ENCODE measurements at places on chromosomes 3 and 15.
A peak's percentile ranks its signal among the peaks of the same experiment; 100 is the strongest.

DNA sequence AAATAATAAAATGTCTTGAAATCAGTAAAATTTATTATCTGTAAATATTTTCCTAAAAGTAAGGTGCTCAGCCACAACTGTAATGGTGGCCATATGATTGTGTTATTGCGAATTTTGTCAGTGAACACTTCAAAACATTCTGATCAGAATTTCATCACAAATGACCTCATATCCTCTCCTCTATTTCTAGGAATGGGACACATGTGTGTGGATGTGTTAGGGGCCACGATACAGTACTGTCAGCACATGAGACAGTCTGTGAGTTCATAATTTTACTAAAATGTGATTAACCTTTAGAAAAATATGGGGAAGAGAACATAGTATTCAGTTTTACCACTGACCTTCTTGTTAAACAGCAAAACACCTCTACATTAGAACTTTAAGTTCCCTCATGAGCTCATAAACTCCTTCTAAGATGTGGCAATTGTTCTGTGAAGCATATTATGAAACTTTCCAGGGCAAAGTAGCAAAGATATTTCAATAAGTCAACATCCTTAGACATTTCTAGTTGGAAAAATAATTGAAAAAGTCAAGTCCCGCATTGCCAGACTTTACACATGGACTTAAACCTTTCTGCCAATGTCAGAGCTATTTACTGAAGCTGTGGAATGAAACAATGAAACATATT lies 158.2 kb upstream of the ABI3BP start:
- DNase-seq = peak; percentile 2

GRCh38 chr3:157405457-157405856 lies 31.2 kb upstream of the PTX3 start:
- peak; percentile 31 for DNase-seq

DNA sequence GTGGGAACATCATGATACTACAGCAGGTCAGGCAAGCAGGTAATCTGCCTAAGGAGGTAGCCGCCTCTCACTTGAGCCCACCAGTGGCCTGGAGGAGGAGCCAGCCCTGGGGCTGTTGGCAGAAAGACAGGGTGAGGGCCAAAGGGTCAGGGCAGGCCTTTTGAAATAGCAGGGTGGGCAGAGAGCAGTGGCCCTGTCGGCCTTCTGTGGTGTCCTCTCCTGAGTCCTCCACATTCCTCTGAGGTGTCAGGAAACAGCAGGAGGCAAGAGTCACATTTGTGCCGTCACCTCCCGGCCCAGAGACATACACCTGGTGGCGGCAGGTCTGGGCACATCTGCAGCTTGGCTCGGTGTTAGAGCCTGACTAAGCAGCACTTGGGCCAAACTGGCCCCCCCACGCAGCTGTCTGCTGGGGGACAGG lies 3.9 kb upstream of the BNC1 start:
- DNase-seq = no peak

- DNase-seq = no peak
These were observed 47.2 kb upstream of the PARL start for GRCh38 chr3:183931881-183932280.

DNA sequence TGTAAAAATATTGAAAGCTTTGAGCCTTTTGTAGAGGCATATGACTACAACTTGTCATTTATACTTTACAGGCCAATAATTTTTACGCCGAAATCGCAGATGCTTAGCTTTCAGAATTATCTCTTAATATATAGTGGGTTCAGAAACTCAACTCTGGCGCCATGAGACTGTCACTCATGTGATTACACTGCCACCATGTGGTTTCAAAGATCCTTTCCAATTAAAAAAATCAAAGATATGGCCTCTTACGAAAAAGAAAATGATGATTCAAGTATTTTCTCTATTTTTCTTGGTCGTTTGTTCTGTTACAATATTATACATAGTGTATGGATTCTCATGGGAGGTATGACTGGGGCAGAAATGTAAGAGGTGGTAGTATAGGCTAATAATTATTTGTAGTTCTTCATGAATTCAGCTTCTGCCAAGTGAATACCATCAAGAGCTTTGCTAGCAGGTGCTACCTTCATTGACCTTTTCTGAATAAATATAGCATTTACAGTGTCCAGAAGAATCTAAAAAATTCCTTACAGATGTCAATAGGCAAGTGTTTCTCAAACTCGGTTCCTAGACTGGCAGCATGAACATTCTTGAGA lies 751.7 kb upstream of the GOLIM4 start:
- DNase-seq = peak; percentile 31

GRCh38 chr15:53457479-53457878 lies 302.0 kb downstream of the WDR72 start:
- no peak for DNase-seq

DNA sequence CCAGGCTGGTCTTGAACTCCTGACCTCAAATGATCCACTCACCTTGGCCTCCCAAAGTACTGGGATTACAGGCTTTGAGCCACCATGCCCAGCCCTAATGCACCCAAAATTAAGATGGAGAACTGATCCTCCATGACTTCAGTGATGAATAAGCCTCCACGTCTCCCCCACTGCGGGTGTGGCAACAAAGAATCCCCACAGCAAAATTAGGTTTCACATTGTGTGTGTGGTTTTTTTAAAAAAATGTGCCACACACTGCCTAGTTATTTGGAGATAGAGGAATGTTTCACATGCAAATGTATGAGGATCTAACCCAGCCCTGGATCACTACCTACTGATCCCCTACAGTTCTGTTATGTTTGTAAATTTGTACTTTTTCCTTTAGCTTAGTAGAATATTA lies 17.3 kb downstream of the HDAC11 start:
- DNase-seq = peak; percentile 30

- DNase-seq = no peak
These were observed 84.2 kb upstream of the TBL1XR1 start for GRCh38 chr3:177281292-177282118.

- no peak for DNase-seq
These were observed 3.3 kb upstream of the GLB1 start for GRCh38 chr3:33100229-33100628.

- DNase-seq = no peak
These were observed 15.3 kb upstream of the RTP4 start for GRCh38 chr3:187352581-187353575.

DNA sequence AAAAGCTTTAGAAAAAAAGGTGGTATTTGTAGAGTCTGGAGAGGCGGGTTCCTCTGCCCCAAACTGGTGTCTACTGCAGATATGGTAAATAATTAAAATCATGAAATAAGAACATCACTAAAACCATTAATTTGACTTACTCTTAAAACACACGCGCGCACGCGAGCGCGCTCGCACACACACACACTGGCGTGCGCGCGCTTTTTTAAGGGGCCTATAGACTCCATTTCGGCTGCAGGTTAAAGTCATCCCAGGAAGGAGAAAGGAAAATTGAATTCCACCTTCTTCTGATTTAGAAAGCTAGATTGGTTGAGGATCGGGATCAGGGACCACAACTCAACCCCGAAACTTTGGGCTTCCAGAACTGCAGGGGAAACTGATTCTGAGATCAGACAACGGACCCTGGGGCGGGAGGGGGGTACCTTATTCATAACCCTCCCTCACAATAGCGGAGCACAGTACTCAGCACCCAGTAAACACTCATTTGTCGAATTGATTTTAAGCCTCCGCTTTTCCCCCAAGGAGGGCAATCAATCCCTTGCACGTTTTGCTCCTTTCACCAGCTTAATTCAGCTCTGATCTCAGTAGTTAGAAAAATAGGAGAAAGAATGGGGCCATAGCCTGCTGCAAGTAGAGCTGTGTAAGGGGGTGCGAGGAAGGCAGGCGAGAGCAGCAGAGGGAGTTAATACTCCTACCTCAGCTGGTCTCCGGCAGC lies 509 bp upstream of the LRRC3B start:
- no peak for DNase-seq

- DNase-seq = no peak
These were observed 21.6 kb downstream of the SNX33 start for GRCh38 chr15:75669191-75669878.

DNA sequence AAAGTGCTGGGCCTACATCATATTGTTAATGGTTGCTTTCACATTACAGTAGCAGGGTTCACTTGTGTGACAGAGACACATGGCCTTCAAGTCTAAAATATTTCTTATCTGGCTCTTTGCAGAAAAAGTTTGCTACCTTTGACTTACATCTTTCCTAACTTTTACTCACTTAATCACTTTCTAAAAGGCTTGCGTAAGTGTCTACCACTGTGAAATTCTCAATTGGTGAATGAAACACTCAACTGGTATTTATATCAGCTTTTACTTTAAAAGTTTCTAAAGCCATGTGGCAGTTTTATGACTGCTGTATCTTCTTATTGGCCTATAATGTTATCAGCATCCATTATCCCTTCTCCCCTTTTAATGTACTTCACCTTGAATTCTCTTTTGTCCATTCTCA lies 554.5 kb downstream of the ZIC1 start:
- DNase-seq = no peak

DNA sequence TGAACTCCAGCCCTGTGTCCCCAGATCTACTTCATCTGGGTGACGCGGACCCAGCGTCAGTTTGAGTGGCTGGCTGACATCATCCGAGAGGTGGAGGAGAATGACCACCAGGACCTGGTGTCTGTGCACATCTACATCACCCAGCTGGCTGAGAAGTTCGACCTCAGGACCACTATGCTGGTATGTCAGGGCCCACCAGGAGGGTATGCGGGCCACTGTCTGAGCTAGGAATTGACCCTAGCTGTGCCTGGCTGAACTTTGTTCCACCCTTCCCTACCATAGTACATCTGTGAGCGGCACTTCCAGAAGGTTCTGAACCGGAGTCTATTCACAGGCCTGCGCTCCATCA lies 24.3 kb downstream of the SHF start:
- no peak for DNase-seq

- no peak for DNase-seq
These were observed 46.2 kb downstream of the NRG4 start for GRCh38 chr15:75966073-75966472.

- no peak for DNase-seq
These were observed 190.2 kb downstream of the STAG1 start for GRCh38 chr3:136562026-136562425.

Measured in suppressor macrophage treated with lipopolysaccharide for 1 hour (primary cell).